ENCODE measurements at places on chromosomes 12 and 14. TPM values are rescaled to one million over a fixed set of nuclear protein-coding genes. Genes with fewer than 3 reads are reported as not detected.

The LBHD2 gene
- not detected for total RNA-seq

The SAV1 gene
- total RNA-seq, result 68.7 TPM

The MSRB3 gene
- 29.0 TPM for total RNA-seq

The ACSM4 gene
- not detected for total RNA-seq

The FITM1 gene
- 52.9 TPM for total RNA-seq

The CEBPE gene
- total RNA-seq, result not detected

The WNT1 gene
- not detected for total RNA-seq

The DBX2 gene
- 0.39 TPM for total RNA-seq

The VDR gene
- total RNA-seq, result 6.1 TPM

The PPFIBP1 gene
- total RNA-seq, result 30.1 TPM

The MYF6 gene
- 1,770 TPM for total RNA-seq

DNA sequence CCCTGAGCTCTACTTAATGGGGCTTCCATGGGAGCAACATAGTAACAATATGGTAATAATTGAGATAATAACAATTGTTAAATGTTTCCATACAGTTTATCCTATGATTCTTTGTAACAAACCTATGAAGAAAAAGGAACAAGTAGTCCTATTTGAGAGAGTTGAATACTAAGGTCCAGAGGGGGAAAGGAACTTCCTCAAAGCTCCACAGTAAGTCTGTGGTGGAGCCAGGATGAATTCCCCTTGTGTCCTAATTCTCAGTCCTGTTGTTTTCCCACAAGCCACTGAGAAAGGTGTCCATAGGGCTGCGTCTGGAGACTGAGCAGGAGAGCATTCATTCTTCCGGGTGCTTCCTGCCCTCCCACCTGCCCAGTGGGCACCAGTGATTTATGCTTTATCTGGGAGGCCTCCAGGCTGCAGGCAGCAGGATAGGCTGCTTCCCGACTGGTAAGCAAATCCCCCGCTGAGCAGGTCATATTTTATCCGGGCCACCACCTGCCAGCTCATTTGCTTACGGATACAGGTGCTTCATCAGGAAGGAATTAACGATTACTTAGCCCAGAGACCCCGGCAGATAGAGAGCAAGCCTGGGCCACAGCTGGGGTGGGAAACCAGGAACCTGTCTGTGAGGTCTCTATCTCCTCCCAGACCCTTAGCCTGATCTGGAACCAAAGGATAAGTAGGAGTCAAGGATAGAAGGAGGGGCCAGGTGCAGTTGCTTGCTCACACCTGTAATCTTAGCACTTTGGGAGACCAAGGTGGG, 33.9 kb upstream of the FAM222A start:
- no peak for DNase-seq

- DNase-seq, result peak; percentile 36
Observed at GRCh38 chr12:50401500-50402081, 906 bp downstream of the LARP4 start.

DNA sequence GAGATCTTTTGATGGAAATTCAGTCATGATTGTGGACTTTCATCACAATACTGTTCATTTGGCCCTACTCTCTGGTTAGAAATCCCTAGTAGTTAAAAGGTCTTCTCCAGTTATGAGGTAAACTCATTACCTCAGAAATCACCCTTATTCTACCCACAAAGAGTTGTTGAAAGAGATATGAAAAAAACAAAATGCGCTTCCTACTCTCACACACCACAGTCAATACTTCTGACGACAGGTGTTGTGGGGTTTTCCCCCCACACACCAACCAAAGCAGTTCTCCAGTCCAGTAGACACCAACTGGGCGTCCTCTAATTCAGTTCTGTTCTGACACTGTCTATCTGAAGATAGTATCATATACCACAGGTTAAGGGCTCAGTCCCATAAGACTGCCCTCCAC, 54.9 kb downstream of the TRMT5 start:
- DNase-seq, result no peak

DNA sequence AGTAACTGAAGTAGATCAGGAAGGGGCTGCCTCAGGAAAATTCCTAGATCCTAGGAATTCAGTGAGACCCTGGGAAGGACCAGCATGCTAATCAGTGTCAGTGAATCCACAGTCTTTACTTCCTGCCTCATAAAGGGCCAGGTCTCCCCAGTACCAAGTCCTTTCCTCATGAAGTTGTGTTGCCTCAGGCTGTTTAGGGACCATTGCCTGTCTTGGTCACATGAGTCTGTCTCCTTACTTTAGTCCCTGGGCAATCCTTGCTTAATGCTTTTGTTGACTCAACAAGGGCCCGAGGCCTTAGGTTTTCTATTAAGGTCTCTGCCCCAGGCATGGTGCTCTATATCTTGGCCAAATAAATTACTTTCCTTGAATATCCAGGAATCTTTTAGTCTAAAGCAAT, 16.1 kb upstream of the ATF1 start:
- no peak for DNase-seq

- no peak for DNase-seq
Observed at GRCh38 chr12:12461923-12462315, 100.7 kb downstream of the DUSP16 start.

DNA sequence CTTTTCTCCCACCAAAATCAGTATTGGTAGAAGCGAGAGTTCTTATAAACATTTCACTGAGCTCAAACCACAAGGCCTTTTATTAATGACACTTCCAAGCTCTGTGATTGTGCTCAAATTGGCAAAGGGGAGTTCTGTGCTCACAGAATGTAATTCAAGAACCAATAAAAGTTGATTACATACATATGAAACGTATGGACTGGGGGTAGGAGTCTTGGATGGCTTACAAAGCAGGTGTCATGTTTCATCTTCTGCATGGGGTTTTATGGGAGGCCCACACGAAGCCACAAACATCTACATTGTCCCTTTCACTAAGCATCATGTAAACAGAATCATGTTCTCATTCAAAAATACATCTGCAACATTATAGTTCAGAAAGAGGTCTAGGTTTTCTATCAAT, 828.3 kb downstream of the VRK1 start:
- no peak for DNase-seq

GRCh38 chr14:64700894-64701293, 3.3 kb upstream of the PLEKHG3 start:
- no peak for DNase-seq

- no peak for DNase-seq
Observed at GRCh38 chr14:53742233-53742620, 214.4 kb downstream of the BMP4 start.

- DNase-seq, result no peak
Observed at GRCh38 chr12:42039176-42039575, 105.5 kb downstream of the GXYLT1 start.

GRCh38 chr12:64806593-64807460, 17.6 kb upstream of the TBC1D30 start:
- DNase-seq, result no peak

DNA sequence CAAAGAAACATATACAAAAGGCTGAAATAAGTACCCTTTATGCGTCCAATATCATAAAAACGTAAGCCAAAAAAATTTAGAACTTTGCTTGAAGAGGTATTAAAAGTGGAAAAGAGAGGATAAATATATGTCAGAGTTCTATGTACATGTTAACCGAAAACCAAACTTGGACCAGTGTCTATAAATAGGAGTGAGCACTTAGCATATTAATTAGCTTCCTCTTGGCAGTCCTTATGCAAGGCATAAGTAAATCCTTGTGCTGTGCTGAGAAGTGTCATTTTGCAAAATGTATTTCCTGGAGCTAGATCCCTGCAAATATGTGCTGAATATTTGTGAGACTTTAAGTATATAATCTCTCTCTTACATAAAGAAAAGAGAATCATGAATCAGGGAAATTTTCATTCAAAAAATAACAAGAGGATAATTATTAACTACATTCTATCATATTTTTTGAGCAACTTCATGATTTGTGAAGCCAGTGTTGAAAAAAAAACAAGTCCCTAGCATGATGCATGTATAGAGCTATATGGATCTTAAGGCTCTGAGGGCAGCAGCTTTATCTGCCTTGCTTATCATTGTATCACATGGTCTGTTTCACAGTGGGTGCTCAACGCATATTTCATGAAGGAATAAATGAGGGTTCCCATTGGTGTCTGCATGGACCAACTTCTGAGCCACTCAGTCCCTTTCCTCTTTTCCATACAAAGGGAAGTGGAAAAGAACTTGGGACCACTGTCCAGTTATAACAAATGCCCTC, 326.1 kb downstream of the PDZRN4 start:
- DNase-seq, result no peak

DNA sequence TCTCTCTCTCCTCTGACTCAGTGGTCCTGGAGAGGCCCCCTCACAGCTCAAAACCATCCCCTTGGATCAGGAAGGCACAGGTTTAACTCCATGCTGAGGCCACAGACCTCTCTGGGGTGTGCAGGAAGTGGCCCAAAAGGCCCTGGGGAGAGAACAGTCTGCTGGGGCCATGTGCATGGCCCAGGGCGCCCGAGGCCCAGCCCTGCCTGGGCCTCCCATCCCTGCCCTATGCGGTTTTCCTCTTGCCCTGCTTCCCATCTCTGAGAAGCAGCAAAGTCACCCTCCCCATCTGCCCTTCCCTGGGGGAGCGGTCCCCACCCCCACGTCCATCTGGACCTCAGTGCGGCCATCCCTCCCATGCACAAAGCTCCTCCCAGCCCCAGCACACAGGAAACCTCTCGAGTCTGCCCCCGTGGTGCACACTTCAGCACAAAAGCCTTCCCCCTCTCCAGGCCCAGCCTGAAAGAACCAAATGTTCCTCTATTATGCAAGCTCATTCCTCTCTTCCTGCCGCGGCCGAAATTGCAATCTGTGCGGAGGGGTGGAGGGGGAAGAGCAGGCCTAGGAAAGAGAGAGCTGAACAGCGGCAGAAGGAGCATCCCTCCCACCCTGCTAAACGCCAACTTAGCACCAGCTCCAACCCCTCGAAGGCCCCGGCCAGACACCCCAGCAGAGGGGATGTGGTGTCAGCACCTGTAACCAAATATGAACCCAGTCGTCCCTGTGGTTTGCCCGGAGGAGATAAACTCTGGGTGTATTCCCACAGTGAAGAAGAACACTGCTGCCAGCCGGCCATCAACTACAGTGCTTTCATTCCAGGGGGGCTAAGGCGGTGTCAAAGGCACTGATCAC, 108.5 kb downstream of the SCARB1 start:
- DNase-seq, result peak; percentile 91

GRCh38 chr12:120980800-120981368, 2.5 kb downstream of the HNF1A start:
- no peak for DNase-seq

DNA sequence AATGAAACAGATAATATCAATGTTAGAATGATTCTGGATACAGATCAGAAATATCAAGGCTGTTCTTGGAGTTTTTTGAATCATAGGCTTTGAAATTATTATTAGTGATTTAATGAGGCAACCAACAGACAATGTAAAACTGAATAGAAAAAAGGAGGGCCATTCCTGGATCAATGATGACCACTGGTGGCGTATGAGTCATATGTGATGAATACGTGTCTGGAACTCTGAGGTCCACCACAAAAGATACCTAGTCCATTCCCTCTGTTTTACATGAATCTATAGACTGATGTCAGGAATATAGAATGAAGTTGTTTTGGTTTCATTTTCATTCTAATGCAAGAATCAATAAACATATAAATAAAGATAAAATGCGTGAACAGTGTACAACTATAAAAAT, 78.3 kb upstream of the RTL1 start:
- DNase-seq, result no peak

- DNase-seq, result no peak
Observed at GRCh38 chr12:25876383-25877045, 82.0 kb upstream of the RASSF8 start.

DNA sequence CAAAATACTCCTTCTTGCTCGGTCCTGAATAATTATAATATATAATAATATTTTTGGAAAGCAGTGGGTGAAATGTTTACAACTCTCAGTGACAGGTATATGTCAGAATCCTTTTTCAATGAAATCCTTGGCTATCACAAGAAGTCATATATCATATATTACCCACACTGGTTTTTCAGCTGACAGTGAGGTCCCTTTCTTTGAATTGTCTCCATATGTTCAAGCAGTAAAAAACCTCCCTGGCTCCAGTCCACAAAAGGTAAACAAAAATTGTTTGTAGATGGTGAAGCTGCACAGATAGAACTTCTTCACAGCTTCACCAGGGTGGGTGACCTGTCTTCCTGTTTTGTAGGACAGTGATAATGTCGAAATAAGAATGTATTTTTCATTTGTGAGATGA, 44.0 kb downstream of the A2ML1 start:
- DNase-seq, result no peak

DNA sequence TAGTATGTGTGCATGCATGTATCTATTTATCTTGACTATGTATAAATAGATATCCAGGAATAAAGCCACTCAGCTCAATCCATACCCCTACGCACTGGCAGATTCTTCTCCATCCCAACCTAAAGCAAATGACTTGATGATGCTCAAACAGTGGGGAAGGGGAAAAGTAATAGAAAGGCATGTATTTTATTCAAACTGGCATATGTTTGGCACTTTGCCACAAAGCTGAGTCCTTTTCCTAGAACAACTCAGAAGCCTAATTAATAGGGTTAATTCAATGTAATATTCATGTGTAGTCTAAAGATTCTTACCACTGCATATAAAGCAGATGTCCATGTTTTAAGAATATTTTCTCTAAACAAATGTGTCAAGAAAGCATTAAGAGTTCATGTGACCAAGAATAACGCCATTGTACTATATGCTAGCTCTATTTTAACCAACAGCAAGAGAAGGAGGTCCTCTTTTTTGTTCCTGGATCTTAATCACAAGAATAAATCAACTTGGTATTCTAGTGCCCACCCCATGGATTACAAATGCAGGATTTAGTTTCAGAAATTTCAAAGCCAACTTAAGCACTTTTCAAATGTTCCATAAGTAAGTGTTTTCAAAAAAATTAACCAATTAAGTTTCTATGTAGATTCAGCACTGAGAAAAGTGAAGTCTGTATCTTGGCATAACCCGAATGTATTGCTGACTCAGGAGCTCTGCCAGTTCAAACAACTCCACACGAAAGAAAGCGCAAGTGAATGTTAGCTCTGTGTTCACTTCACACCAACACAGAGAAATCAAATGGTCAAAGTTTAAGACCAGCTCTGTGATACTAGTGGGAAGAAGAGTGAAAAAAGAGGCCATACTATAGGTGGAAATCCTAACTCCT, 233.6 kb downstream of the MED13L start:
- no peak for DNase-seq

DNA sequence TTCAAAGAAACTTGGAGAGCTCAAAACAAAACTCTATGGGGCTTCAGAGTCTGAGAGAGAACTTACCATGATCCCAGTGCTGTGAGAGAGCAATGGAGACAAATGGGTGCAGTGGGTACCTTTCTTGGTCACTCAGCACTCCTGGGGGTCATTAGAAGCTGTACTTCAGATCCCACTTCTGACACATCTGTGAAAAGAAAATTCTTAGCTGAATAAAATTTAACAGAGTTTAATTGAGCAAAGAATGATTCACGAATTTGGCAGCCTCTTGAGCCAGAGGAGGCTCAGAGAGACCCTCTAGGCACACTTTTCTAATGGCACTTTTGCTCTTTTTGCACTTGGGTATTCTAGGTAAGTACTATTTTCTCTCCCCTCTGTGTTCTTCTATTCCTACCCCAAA, 96.8 kb upstream of the SYT10 start:
- no peak for DNase-seq

All from gastrocnemius medialis (tissue), 4 donors.